ENCODE measurements at places on chromosomes 7 and 10.
A peak's percentile ranks its signal among the peaks of the same experiment; 100 is the strongest.

DNA sequence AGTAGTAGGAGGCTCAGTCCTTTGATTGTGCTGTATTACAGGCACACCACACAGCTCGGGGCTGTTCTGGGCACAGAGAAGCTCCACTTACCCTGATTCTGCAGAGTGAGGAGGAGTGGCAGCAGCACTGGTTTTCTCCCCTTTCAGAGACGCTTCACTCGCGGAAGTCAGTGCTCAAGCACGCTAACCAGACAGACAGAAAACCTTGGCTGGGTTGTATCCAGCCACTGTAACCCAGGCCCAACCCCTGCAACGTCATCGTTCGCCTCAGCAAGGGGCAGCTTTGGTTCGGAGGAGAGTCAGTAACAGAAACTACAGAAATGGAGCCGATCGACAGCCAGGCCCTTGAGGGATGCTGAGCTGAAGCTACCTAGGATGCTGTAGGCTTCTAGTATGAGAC is 171.0 kb downstream of the SLC16A9 start:
- DNase-seq: no peak

DNA sequence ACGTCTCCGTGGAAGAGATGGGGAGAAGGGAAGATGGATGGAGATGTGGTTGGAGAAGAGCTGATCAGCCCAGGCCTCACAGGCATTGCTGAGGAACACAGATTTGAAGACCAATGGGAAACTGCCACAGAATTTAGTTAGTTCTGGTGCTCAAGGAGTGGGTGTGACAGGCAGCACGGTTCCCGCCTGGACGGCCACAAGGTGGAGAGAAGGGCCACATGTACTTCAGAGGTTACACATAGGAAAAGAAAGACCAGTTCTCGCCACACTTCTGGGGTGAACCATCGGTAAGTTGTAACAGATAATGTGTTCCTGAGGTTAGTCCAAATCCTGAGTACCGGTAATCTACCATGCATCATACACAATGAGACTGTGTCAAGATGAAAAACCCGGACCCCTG is 29.5 kb upstream of the GJD4 start:
- DNase-seq: no peak

GRCh38 chr7:110568932-110569331 is 522.0 kb upstream of the LRRN3 start:
- no peak for DNase-seq

GRCh38 chr10:78952686-78953085 is 116.1 kb upstream of the ZMIZ1 start:
- peak; percentile 95 for DNase-seq

DNA sequence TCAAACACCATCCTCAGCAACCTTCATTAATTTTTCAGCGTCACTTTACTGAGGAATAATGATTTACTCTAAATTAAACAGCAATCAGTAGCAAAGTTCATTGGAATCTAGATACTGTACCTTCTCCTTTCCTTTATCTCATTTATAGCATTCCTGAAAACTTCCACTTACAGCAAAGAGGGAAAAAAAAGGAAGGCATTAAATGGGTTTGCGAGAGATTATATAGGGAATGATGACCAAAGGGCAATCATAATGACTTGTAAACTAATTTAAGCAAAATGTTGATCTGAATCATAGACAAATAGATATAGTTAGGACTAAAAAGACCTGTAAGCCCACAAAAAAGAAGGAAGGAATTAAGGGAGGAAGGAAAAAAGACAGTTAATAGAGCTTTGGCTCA is 42.0 kb downstream of the IPMK start:
- DNase-seq: no peak

GRCh38 chr7:135650831-135651573 is 11.3 kb upstream of the STMP1 start:
- no peak for DNase-seq

- no peak for DNase-seq
Observed at GRCh38 chr7:118648002-118648401, 423.5 kb downstream of the ANKRD7 start.

DNA sequence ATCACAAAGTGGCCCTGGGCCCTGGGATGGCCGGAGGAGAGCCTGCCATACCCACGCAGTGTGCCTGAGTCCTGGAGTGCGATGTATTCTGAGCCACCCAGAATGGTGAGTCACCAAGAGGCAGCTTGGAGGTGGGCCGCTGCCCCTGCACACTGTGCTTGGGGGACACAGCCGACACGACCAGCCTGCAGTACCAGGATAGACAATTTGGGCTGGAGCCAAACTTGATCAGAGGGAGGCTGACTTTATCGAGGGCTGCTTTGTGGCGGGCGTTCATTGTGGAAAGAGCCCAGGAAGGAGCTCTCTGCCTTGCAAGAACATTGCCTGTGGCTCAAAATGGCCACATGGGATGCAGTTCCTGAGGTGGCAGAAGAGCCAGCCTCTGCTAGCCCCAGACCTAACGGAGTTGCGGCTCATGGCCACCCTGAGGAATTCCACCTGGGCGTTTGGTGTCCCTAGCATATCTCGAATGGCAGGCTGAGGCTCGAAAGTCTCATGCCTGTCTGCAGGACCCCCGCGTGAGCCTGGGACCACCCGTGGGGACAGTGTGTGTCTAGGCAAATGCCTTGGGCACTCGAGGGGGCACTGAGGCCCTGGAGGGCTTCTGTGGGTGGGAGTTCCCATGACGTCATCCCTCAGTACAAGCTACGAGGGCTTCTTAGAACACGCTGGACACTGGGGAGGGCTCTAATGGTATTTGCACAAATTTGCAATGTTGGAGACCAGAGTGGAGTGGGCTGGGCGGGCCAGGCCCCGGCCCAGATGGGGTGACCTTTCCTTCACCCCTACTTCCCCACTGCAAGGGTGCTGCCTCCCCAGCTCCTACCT is 79.7 kb downstream of the LHPP start:
- DNase-seq: no peak

- no peak for DNase-seq
Observed at GRCh38 chr10:98470850-98471249, 24.1 kb upstream of the HPS1 start.

DNA sequence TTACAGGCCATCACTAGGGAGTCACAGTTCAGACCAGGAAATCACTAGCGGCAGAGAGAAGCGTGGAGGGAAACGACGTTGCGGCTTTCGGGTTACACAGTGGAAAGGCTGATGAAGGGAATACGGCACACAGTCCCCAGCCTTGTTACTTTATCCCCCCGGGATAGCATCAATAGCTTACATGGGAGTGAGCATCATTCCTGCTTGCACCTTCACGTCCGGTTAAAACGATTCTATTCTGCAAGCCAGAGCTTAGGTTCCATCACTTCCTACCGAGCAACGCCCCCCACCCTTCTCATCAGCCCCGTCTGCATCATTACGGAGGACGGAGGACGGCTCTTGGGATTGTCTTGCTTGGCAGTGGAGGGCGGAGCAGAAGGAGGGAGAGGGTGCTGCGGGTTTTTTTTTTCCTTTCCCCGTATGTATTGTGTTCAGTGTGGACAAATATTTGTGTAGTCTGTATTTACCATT is 124.9 kb downstream of the CLEC2L start:
- DNase-seq: no peak

DNA sequence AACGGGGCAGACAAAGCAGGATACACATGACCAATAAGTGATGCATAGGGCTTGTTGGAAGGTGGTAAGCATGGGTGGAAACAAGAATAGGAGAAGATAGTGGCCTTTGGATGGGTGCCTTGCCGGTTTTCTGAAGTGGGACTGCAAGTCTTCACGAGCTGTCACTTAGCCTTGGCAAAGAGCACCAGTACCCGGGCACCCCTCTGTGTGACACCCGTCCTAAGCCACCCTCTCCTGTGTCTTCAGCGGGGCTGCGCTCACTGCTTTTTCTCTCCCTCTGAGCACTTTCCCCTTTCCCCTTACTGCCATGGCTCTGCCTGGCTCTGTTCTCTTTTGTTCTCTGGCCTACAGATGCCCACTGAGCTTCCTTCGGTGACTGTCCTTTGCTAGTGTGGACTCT is 399.7 kb upstream of the MKI67 start:
- DNase-seq: no peak

DNA sequence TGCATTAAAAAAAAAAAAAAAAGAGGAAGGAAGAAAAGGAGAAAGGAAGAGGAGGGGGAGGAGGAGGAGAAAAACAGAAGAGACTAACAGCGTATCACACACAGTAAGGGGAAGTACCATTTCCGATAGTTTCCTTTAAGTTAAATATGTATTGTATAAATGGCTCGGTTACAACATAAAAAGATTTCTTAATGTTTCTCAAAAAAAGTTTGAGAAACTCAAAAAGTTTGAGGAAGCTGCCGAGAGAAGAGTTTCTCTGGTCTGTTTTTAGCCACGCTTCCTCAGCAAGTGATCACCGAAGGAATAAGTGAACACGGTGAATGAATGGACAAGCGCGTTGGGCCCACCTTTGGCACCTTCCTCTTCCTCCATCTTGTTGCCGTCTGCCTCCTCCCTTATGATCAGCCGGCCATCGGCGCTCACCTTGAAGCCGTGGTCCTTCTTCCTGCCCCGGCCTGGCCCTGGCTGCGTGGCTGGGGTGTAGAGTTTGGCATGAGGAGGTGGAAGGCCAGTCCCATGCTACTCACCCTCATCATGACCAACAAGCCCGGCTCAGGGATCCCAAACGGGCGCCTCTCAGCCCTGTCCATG is 31.3 kb upstream of the FRAT2 start:
- DNase-seq: no peak

GRCh38 chr7:108529341-108529740 is 3.4 kb upstream of the PNPLA8 start:
- DNase-seq: no peak

DNA sequence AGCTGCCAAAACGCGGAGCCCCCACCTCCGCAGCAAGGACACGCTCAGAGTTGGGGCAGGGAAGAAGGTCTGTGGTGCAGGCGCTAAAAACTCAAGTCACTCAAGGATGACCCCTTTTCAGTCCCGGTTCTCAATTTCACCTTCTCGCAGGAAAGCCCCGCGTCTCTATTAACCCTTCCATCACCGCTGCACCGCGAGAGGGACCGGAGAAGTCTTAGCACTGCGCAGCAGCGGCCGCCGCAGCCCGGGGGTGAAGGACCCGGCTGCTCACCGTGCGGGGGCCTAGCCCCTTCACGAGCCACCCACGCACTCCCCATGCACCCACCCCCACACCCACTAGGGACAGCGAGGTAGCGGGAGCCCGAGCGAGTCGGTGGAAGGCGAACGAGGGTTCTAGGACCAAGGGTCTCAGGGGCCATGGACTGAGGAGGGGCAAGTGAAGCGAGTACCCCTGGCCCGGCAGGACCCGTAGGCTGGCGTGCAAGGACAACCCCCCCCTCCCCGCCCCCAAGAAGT is 162.9 kb downstream of the SH3PXD2A start:
- DNase-seq: no peak

DNA sequence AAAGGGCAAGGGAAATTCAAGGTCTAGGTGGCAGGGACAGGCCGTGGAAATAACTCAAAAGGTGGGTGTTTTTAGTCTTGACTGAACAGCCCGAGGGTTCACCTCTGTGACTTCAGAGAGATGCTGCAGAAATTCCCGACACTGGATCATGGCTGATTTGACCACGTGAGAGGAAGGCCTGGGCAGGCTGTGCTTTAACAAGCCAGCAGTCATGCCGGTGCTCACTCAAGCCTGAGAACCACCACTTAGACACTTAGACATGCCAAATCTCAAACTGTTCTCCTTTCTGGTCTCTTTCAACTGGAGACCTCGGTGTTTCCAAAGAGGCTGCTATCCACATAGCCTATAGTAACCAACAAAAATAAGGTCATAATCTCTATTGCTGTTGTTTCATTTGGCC is 15.4 kb downstream of the TECTB start:
- DNase-seq: no peak

GRCh38 chr10:69516316-69516715 is 56.9 kb downstream of the NEUROG3 start:
- DNase-seq: no peak

GRCh38 chr10:81920213-81920829 is 45.3 kb downstream of the NRG3 start:
- no peak for DNase-seq

GRCh38 chr10:117542706-117543224 is at the start of gene EMX2:
EMX2 (plus strand) TSS chr10:117542746; CDS start chr10:117543268, 522 bp downstream.
- no peak for DNase-seq

DNA sequence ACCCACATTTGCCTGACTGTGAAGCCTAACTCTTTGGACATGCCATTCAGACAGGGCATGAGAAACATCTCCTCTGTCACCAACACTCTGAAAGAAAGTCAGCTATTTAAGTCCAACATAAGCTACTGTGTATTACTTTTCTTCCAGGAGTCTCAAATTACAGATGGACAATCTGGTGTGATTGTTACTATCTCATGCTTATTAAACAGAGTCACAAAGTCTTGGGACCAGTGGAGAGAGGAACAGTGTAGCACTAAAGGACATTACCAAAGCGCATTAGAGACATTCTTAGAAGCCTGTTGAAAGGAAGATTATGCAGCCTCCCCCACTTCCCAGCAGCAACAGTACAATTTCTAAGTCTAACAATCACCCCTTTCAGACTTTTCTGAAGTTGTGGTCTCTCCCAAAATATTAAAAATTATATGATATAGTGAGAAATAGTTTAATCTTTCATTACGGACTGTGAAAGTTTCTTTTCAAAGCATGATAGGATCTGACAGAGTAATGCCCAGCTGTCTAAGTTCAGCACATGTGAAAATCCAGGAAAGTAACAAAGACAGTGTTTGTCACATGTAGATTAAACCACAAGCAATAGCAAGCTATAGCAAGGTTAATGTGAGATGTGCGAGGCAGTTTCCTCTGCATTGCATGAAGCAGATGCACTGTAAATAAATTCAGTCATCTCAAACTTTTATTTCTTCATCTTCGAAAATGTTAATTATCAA is 280.9 kb upstream of the FZD8 start:
- no peak for DNase-seq

- no peak for DNase-seq
Observed at GRCh38 chr10:108374991-108375390, 1210.5 kb upstream of the SORCS1 start.

GRCh38 chr10:85413570-85413969 is 953.0 kb downstream of the GRID1 start:
- DNase-seq: no peak

DNA sequence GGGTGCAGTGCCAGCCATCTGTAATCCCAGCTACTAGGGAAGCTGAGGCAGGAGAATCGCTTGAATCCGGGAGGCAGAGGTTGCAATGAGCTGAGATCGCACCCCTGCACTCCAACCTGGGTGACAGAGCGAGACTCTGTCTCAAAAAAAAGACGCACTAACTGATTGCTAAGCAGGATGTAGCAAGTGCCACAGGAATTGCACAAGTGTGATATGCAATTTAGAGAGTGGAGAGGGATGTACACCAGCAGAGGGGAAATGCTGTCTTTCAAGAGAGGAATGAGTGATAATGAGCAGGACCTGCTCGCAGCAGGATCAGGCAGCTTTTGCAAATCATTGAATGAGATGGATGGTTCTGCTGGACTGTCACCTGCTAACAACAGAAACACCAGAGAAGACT is 13.3 kb upstream of the SLC16A12 start:
- DNase-seq: no peak

Data from AG09319 (cell line).